ENCODE measurements at places on chromosomes 2 and 18.

- no peak for DNase-seq
These were observed 82.0 kb upstream of the FSHR start for GRCh38 chr2:49236316-49236715.

GRCh38 chr2:49770919-49771318, 616.6 kb upstream of the FSHR start:
- DNase-seq = no peak

GRCh38 chr2:37563375-37564015, 107.9 kb downstream of the CDC42EP3 start:
- no peak for DNase-seq

- DNase-seq = no peak
These were observed 49.7 kb downstream of the STAT1 start for GRCh38 chr2:190964170-190964795.

DNA sequence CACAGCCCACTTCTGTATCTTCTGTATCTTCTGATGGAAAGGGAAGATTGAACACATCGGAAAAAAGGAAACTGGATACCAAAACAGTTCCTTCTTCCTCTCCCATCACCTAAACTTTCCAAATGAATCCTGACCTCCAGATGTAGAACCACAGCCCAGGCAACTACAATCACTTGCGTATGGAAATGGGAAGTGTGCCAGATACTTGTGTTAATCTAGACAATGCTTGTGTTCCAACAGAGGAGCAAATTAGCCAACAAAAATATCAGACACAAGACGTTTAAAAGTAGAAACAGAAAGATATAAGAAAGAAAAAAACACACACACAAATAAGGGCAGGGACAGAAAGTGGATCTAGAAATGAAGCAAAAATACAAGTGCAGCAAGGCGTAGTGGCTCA, 31.4 kb upstream of the DUSP2 start:
- DNase-seq = no peak

GRCh38 chr2:180507028-180507427, 473.4 kb upstream of the UBE2E3 start:
- DNase-seq = no peak

DNA sequence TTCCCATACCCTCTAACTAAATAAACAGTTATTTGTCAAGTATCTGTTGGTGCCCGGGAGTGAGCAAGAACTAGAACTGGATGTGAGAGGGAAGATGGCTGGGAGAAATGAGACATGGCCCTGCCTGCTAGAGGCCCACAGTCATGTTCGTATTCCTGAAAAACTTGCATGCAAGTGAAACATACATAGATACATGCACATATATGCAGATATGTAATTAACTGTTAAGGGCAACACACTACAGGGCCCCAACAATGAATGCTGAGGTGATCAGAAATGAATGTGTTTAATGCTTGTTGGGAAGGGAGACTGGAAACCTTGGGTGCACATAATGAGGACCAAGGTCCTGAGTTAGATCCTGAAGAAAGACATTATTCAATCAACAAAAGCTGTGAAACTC, 49.8 kb downstream of the ADD2 start:
- no peak for DNase-seq

DNA sequence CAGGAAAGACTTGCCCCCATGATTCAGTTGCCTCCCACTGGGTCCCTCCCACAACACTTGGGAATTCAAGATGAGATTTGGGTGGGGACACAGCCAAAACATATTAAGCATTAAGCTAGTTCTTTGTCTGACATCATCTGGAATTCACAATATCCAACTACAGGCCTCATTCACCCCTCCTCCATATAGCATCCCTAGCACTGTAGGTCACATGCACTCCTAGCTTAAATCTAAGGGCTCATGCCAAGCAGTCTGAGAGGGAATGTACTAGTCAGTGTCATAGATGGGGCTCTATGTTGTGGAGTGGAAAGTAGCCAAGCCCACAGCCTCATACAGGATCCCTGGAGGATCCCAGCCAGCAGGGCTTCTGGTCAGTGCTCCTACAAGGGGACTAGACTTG, 92.1 kb downstream of the IRS1 start:
- DNase-seq = no peak

DNA sequence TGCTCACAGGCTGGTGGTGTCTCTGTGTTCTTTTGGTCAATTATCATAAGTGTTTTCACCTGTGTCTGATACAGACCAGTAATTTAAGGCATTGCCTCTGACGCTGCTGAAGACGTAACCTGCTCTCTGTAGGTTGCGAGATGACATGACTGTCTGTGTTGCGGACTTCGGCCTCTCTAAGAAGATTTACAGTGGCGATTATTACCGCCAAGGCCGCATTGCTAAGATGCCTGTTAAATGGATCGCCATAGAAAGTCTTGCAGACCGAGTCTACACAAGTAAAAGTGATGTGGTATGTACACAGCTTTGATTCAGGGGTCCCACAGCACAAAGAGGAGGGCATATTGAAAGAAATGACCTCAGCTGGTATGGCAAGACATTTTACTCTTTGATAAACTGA, 33.8 kb upstream of the TMEM87B start:
- DNase-seq = no peak

GRCh38 chr2:189113963-189114362, 65.6 kb downstream of the COL5A2 start:
- DNase-seq = no peak

GRCh38 chr2:234395891-234396420, 100.9 kb downstream of the ARL4C start:
- no peak for DNase-seq

DNA sequence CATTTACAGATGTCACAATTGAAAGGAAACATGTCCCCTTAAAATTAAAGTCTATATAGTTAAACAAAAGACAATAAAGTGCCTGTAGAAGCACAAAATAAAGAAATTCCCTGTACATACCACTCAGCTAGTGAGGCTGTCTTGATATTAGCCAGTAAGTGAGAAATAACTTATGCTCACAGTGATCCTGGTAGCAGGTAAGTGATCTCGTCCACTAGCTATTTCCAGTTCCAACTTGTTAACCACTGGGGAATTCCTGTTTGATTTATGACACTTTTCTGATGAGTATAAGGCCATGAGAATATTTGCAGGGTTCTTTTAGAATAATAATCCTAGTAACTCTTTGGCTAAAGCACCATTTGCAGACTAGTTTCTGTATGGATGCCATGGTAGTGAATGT, 127.9 kb upstream of the PGAP1 start:
- DNase-seq = no peak

DNA sequence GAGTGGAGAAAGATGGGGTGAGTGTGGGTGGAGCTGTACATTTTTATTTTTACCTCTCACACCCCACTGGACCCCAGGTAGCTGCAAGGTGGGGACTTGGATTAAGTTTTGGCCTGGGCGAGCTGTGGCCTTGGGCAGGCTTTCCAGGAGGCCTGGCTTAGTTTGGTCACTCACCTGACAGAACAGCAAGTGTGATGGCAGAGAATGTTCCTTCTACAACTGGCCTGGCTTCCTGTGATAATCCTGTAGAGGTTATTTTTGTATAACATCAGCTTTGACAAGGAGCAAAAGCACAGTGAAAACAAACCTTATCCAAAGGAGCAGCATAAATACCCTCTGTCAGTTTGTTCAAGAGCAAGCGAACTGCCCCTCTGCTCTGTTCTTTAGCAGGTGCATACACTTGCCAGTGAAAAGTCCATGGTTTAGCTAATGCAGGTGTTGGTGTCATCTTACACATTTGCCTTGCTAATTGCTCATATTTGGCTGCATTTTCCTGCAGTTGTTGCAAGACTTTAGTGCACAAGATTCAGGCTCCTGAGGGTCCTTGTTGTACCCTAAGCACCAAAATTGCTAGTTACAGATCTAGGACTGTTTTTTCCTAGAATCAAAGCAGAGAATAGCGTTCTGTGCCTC, 6.3 kb downstream of the THNSL2 start:
- DNase-seq = no peak
